Stimulated activated CD8-positive, alpha-beta memory T cell treated with anti-CD3 and anti-CD28 coated beads, Interleukin-15, amount 100 ng/mL, for 4 hours (primary cell): ENCODE measurements at places on chromosomes 2 and 18.

DNA sequence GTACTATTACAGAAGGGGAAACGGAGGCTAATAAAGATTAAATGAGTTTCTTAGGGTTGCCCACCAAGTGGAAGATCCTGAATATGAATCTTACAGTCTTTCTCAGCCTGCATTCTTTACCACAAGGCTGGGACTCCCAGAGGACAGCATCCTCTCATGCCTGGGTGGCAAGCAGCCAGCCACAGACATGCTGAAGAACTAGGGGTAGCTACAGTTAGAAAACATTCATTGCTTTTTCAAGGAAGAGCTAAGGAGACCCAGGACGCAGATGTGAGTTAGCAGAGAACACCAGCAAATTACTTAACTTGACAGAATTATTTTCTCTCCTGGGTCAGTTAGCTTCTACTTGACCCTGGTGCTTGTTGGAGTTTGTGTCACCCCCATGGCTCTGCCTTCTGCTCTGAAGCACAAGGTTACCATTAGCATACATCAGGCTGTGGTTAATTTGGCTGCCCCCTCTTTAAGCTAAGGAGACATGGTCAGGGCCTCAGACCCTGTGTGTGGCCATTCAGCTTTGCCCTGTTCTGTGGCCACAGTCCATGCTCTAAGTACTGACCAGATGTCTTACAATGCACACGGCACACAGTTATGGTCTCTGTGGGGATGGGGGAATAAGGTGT, 132.3 kb upstream of the TNP1 start:
- DNase-seq = no peak

DNA sequence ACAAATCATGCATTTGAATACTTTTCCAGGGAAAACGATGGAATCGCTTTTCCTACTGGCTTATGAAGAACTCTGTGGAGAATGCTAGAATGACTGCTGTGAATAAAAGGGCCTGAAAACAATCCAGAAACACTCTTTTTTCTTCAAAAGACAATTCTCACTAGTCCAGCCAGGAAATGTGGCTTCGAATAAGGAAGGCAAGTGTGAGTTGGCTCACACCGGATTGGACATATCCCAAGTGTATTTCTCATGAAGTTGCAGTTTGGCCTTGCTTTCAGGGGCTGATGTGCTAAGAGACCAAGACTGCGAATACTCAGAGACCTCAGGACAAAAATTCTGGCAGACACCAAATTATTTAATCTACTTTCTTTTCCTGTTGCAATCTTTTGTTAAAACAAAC, 54.1 kb downstream of the FIGN start:
- no peak for DNase-seq

GRCh38 chr18:3874125-3874524, 424.2 kb downstream of the TGIF1 start:
- no peak for DNase-seq

DNA sequence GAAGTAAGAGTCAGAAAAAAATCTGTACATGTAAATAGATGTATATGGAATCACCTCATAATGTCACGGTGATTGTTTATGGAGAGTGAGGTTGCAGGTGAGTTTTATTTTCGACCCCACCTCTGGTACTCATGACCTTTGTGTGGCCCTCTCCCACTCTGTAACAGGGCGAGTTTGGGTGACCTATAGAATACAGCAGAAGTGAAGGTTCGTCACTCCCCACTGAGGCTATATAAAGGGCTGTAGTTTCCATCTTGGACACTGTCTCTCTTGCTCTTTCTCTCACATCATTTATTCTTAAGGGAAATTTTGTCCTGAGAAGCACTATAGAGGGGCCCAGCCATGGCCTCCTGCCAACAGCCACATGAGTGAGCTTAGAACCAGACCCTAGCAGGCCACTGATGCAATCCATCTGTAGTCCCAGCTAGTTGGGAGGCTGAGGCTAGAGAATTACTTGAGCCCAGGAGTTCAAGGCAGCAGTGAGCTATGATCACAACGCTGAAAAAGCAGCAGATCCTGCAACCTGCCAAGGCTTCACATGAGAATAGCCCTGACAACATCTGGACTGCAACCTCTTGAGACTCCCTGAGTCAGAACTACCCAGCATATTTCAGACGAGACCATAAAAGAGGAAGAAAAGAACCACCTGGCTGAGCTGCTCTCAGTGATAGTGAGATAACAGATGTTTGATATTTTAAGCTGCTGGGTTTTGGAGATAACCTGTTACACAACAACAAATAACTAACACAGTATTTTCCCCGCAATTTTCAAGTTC, 74.3 kb upstream of the SLC1A4 start:
- no peak for DNase-seq

DNA sequence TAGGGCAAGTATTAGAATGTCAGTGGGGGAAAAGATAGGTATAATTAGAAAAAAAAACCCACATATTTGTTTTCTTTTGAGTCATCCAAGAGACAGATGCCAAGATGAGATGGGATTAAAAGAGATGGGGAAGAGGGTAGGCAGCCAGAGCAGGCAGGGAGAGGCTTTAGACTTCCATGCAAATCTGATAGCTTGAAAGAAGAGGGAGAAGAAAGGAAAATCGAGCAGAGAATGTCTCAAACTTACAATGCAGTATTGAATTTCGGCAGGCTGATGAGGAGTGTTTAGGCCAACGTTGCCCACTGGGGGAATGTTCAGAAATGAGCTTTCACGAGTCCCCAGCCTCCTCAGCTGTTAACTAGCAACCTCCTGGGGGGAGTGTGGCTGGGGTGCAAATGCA, 91.3 kb downstream of the SPATS2L start:
- DNase-seq = no peak

GRCh38 chr2:201285499-201285898, 25.2 kb downstream of the CASP8 start:
- no peak for DNase-seq

GRCh38 chr2:170354388-170354787, 176.4 kb downstream of the MYO3B start:
- DNase-seq = no peak

GRCh38 chr18:63051928-63052327, 267.6 kb downstream of the BCL2 start:
- no peak for DNase-seq

GRCh38 chr2:235793163-235793752, 299.4 kb downstream of the AGAP1 start:
- no peak for DNase-seq

DNA sequence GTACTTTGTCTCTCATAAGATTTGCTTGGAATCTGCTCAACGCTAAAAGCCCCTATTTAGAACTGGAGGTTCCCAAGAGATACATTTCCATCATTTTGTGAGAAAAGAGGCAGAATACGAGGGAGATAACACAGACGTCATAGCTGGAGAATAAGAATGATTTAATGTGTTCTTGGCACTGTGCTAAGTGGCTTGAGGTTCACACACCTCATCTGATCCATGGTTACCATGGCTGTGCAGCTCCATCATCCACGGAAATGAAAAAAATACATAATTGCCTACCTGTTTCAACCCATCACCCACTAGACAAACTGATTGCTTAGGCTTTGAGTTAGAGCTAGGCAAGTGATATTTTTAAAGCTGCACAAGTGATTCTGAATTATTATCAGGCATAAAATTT, 227.6 kb downstream of the SLC8A1 start:
- no peak for DNase-seq

GRCh38 chr2:172232708-172233396, 130.2 kb upstream of the DLX2 start:
- no peak for DNase-seq

DNA sequence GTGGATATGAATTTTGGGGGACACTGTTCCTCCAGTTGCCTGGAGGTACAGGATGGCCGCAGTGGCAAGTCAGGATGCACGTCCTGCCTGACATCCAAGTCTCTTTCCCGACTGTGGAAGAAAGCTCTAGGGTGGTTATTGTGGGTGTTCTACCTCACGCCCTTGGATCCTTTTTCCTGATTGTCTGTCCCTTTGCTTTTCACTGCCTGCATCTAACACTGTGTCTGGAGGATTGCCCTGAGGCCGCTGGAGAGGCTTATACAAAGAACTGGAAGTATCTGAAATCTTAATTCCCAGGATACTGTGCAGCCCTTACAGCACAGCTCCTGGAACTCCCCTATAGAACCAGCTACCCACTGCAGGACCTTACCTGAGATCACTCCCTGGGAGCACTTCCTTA, 250.5 kb downstream of the TFCP2L1 start:
- DNase-seq = no peak

DNA sequence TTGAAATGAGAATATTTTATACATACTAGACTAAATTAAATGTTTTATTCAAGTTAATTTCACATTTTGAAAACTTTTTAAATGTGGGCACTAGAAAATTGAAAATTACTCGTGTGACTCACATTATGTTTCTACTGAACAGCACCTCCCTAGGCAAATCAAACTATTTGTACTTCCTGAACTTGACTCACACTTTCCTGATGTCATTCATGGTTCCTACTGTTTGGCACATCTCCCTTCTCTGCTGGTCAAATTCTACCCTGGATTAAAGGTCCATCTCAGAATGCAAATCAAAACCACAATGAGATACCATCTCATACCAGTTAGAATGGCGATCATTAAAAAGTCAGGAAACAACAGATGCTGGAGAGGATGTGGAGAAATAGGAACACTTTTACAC, 16.7 kb downstream of the LHCGR start:
- no peak for DNase-seq

GRCh38 chr2:154720651-154721050, 22.2 kb downstream of the KCNJ3 start:
- no peak for DNase-seq

- DNase-seq = no peak
These were observed 79.1 kb downstream of the MOGAT1 start for GRCh38 chr2:222750533-222750932.

DNA sequence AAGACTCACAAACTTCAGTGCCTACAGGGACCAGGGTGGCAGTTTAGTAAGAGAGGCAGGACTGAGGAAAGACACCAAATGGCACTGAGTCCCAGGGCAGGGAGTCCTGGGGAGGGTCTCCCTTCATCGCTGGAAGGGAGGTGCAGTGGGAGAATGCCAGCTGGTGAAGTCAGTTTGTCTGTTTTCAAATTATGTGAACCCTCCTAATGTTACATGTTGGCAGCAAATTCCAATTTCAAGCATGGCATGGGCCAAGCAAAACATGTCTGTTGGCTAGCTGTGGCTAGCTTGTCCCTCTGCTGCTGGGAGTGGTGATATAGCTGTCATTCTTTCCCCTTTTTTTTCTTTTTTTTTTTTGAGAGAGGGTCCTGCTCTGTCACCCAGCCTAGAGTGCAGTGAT, 55.9 kb upstream of the HAAO start:
- no peak for DNase-seq

DNA sequence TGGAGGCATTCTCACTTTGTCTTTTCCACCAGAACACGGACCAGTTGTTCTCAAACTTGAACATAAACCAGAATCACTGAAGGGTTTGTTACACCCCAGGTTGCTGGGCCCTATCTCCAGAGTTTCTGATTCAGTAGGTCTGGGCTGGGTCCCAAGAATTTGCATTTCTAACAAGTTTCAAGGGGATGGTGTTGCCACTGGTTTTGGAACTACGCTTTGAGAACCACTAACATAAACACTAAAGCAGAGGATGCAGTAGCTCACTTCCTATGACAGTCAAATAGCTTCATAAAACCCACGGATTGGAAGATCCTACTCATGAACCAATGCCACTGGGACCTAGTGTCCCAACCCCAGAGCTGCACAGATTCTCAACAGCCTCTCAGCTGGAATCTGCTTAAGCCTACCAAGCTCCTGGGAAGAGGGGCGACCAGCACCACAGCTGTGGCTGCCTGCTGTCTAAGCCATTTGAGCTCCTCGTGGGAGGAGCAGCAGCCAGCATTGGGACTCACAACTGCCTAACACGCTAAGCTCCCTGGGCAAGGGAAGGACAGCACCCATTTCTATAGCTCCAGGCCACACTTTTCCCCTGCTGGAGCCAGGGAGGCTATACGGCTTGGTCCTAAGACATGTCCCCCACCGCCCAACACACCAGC, 62.5 kb downstream of the C1D start:
- no peak for DNase-seq

DNA sequence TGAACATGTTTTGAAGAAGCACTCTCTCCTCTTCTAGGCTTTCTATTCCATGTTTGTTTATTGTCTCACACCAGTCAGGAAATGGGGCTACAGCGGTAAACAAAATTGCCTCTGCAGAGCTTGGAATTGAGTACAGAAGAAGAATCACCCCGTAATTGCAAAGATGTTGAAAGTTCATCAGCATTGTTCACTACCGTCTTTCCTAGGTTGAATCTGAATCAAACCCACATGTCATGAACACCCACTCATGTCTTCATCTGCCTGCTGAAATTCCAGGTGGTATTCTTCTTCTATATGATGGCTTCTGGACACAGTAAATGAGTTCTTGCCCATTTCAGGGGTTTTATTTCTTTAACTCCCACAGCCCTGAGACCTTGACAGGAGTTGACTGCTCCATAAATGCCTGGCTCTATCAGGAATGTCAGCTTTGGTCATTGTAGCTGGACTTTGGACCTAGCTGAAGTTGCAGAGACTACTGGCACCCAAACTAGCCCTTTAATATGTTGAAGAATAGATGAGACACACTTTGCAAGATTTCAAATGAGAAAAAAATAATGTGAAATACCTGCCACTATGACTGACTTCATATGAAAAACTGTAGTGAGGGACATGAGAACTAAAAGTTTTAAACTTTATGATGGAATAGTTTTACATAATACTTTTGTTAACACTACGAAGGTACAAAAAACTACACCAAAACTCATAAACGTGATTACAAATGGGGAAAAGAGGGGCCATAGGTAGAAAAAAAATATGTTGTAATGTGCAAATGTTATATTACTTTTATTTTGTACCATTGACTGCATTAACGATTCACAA, 1235.3 kb upstream of the ZEB2 start:
- no peak for DNase-seq

- DNase-seq = no peak
These were observed 71.3 kb downstream of the BAZ2B start for GRCh38 chr2:159545085-159545484.

- DNase-seq = no peak
These were observed 34.4 kb downstream of the CYP27C1 start for GRCh38 chr2:127185705-127186104.

GRCh38 chr2:19942199-19942598, 40.4 kb upstream of the TTC32 start:
- no peak for DNase-seq

GRCh38 chr2:79876430-79876829, 363.6 kb downstream of the CTNNA2 start:
- DNase-seq = no peak

GRCh38 chr18:56489893-56490292, 148.5 kb downstream of the TXNL1 start:
- DNase-seq = no peak

- DNase-seq = no peak
These were observed 76.1 kb upstream of the CAVIN2 start for GRCh38 chr2:191922736-191923651.

GRCh38 chr2:15901808-15902130, 38.6 kb upstream of the MYCN start:
- no peak for DNase-seq

DNA sequence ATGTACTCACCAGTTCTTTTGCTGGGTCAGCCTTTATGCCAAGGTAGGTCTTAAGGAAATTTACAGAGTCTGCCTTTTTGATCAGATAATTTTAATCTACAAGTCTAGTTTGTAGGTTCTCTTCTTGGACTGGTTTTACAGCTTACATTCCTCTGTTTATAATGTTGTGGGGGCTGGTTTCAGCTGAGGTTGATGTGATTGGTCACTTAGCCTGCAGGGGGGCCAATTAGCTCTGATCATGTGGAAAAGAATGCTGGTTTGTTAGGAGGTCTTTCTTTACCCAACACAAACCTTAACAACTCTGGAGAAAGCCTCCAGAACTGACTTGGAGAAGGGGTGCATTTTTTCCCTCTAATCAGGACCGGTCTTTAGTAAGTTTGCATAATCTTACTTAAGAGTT, at the start of gene KCNJ13:
Gene KCNJ13, minus strand, starts transcription at position 131 of the 400 bp plus-strand sequence. CDS start 5,203 bp downstream, outside the sequence.
- DNase-seq = no peak

- DNase-seq = no peak
These were observed 69.5 kb downstream of the IL1R2 start for GRCh38 chr2:102061286-102061699.
